ENCODE measurements at places on chromosomes 1 and 21.

DNA sequence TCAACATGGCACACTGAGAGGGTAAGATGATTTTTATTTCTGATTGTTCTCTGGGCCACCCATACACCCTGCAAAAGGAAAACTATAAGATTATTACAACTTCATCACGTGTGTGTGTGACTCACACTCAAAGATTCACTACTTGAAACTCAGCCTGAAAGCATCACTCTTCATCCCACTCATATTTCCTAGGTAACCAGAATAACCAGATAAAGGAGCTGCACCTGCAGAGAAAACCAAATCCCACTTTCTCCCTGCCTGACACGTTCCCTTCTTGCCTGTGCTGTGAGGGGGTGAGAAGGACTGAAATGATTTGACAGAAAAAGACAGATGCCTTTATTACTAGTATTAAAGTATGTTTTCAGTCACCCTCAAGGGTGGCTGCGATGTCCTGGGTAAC is 131.6 kb downstream of the TGFBR3 start:
- no peak for DNase-seq

DNA sequence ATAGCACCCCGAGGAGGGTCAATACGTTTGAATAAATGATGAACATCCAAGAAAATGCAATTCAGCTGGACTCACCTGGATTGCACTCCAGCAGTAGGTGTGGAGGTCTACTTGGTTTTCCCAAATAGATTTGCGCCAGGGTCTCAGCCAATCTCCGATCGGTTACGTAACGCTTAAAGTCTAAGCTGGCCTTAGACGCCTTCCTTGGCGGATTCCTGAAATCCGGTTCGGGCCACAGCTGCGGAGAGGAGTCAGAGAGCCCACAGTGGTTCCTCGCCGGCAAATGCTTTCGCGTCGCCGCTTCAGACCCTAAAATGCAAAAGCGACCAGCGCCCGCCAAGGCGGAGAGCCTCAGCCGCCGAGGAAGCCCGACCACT is 322 bp downstream of the TFB2M start:
- DNase-seq, result no peak

- DNase-seq, result no peak
Observed at GRCh38 chr1:60170709-60171108, 97.1 kb upstream of the C1orf87 start.

DNA sequence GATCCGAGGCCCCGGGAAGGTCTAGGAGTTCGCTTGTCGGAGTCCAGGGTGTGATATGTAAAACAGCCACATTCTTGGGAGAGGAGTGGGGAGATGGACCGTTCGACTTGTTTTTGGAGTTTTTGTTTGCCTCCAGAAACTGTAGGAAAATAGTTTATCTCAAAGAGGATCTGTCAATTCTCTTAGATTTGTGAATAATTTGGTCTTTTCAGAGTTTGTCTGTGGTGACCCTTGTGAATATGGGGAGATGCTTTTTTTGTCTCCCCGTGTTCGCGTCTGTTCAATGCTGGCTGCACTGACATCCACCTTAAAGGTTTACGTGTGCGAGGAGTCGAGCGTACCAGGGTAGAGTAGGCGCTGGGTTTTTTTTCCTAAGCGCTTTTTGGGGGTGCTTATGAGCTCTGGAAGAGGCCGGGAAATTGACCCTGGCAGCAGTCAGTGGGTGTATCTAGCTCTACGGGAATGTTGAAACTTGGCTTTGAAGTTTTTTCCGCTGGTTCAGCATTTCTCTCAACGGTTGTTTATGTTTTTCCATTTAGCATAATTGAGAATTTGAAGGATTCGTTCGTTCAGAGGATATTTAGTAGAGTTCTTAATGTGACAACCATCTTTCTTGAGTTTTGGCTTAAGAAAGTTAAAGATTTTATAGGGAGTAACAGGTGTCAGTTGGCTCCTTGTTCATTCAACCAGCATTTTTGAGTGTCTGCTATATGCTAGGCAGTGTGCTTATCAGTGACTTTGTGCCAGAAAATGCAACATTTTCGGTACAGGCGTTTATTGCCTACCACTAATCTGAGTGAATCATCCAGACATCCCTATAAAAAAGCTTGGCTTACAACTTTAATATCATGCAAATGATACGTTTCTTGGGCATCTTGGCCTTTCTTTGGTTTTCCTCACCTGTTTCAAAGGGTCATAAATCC is 1.2 kb downstream of the SZRD1 start:
- DNase-seq, result no peak

- DNase-seq, result no peak
Observed at GRCh38 chr1:116374353-116375147, 1.5 kb downstream of the ATP1A1 start.

Data from NCI-H187 (cell line).